Midbrain (tissue), 1 donor: ENCODE measurements at places on chromosomes 3 and 15.

GRCh38 chr15:51203797-51204196, 109.1 kb upstream of the TNFAIP8L3 start:
- no peak for DNase-seq

- peak; percentile 58 for DNase-seq
These were observed 5.5 kb upstream of the GP5 start for GRCh38 chr3:194404365-194405140.

GRCh38 chr3:17423786-17424536, 318.5 kb downstream of the TBC1D5 start:
- no peak for DNase-seq

GRCh38 chr3:172701751-172702150, 9.1 kb downstream of the NCEH1 start:
- no peak for DNase-seq

GRCh38 chr3:48013288-48013980, 2.8 kb downstream of the MAP4 start:
- DNase-seq, result peak; percentile 35

GRCh38 chr3:96996009-96996408, 181.6 kb downstream of the EPHA6 start:
- no peak for DNase-seq

DNA sequence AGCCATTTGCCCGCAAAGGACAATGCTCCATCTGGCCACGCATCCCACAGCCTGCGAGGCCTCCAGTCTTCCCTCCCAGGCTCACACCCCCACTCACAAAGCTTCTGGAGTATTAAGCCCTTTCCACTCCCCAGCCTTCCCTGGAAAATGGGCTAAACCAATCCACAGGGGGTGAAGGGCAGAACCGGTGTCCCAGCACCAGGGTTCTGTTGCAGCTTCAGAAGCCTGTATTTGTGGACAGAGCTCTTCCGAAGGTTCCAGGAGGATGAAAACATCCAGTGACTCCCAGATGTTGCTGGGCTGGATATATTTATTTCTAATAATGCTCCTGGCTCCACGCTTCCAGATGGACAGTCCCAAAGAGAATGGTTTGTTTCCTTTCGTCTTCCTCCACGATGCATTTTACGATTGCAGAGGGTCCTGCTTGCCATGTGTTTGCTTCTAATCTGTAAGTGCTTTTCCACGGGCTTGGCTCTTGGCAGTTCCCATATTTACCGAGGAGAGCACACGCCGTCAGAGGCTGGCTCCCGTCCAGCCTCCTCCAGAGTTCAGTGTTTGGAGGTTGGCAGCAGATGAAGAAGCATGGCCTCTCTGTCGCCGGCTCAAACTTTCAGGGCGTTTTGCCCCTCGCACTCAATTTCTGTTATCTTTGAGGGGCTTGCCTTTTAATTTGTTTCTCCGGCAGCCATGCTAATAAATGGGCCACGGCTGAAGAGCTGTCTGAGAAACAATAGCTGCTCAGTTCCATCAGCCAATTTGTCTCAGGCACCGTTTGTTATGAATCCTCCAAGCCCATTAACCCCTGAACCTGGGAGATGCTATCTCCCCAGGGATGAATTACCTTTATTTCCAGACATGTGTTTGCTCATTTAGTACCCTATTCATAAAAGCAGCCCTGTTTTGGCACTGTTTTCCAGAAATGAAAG, 367.9 kb upstream of the PROK2 start:
- peak; percentile 83 for DNase-seq

GRCh38 chr15:35673093-35673684, 127.2 kb upstream of the DPH6 start:
- DNase-seq, result no peak

- no peak for DNase-seq
These were observed 407.6 kb downstream of the ZIC1 start for GRCh38 chr3:147816752-147817151.

- no peak for DNase-seq
These were observed 24.1 kb downstream of the ALS2CL start for GRCh38 chr3:46669191-46669999.

DNA sequence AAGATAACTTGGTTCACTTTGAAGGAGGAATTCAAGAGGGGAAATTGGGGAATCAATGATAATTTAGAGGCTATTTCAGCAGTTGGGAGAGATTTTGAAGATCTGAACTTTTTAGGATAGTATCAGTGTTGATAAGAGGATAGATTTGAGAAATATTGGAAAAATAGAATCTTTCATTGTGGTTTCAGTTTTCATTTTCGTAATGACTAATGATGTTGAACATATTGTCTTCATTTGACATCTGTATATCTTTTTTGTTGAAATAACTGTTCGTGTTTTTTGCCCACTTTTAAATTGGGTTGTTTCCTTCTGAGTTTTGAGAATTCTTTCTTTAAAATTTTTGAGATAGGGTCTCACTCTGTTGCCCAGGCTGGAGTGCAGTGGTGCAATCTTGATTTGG, 21.1 kb downstream of the ECT2 start:
- DNase-seq, result no peak

DNA sequence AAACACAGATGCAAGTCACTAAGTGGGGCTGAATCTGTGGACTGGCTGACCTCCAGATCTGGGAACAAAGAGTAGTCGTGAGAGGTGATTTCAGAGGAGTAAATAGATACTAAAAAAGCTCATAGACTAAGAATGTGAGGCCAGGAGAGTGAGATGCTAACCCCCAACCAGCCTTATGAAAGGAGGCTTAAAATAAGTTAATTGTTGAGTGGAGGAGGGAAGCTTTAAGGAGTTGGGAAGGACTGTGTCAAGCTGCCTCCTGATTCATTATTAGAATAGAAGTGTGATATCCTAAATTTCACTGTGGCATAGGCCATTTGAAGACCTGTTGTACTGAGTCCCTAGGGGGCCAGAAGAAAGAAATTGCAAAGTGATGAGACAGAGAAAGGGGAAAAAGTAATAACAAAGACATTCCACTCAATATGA, 107.6 kb downstream of the RBPMS2 start:
- no peak for DNase-seq

GRCh38 chr3:106256249-106256957, 387.6 kb upstream of the CBLB start:
- no peak for DNase-seq

DNA sequence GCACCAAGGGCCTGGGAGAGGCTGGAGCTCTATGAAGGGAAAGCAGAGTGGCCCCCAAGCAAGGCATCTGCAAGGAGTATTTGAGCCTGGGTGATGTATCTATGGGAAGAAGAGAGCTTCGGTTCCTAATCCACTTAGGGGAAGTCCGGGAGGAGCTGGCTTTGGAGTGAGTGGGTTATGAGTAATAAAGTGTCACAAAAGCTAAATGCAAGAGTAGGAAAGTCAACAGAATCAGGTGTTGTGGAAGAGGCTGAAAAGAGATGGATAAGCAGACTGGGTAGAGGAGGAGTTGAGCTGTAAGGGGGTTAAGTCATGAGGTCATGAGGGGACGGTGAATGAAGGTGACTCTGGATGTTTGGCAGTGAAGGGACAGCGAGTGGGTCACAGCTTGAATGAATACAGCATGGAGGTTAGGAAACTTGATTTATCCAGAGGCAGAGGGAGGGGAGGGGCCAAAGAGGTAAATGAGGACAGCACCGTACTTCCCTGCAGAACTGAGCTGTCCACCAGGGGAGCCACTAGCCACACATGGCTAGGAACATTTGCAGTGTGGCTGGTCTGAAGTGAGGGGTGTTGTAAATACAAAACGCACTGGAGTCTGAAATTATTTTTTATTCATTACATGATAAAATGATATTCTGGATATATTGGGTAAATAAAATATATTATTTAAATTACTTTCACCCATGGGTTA, 83.3 kb downstream of the ADCY5 start:
- DNase-seq, result no peak

GRCh38 chr15:48433226-48433886, 102.1 kb downstream of the DUT start:
- no peak for DNase-seq

- no peak for DNase-seq
These were observed 145.2 kb downstream of the VGLL3 start for GRCh38 chr3:86845726-86846125.

DNA sequence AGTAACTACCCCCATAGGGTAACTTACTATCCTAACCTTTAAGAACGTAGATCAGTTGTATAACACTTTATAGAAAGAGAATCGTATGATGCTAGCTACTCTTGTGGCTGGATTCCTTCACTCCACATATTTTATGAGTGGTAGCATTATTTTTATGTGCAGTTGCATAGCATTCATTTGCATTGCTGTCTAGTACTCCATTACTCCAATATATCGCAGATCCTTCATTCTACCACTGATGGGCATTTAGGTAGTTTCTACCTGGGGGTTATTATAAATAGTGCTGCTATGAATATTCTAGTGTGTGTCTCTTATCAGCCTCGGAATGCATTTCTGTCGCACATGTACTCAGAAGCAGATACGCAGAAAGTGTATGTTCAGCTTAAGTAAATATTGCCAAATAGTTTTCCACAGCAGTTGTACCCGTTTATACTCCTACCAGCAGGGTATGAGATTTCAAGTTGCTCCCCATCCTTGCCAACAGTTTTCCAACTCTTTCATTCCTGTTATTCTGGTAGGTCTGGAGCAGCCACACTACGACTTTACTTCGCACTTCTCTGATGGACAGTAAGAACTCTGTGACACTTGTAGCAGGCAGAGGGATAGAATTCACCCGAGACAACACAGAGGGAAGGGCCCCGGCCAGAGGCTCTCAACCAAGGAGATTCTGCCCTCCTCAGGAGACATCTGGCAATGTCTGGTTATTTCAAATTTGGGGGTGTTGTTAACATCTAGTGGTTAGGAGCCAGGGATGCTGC, 9.8 kb upstream of the VGLL4 start:
- no peak for DNase-seq

GRCh38 chr3:36894914-36895313, 49.9 kb downstream of the TRANK1 start:
- no peak for DNase-seq

DNA sequence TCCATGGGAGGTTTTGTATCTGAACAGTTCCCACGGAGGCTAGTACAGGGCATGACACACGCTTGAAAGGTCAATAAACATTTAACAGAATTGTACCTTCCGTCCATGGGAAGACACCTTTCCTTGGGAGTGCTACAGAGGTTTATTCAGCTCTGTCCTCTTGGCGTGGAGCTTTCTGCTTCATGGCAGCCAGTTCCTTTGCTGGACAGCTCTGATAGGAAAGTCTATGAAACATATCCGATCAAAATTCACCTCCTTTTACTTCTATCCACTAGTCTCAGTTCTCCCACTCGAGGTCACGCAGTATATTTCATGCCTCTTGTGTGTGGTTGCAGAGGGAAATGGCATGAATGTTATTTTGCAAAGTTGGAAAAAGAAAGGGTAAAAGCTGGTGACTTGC, 91.2 kb downstream of the PEX5L start:
- no peak for DNase-seq

GRCh38 chr3:68287101-68287500, 632.7 kb upstream of the SUCLG2 start:
- DNase-seq, result no peak

GRCh38 chr3:69379661-69380060, 6.2 kb downstream of the FRMD4B start:
- DNase-seq, result no peak

GRCh38 chr3:179482857-179483256, 31.6 kb upstream of the GNB4 start:
- no peak for DNase-seq

DNA sequence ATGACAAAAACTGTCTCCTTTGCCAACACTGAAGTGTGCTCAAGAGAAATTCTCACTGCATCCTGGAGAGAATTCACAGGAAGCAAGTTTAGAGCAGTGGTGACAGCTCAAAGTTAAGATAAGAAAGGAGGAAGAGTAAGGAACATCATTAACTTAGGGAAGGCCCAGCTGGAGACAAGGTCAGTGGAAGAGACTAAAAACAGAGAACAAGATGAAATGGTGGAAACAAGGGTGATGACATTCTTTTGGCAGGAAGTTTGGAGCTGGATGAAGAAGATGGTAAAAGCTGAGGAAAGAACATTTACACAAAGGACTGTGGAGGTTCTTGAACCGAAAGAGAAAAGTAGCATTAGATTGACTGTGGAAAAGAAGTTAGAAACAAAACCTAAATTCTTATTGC, 6.7 kb upstream of the SUCLG2 start:
- no peak for DNase-seq

DNA sequence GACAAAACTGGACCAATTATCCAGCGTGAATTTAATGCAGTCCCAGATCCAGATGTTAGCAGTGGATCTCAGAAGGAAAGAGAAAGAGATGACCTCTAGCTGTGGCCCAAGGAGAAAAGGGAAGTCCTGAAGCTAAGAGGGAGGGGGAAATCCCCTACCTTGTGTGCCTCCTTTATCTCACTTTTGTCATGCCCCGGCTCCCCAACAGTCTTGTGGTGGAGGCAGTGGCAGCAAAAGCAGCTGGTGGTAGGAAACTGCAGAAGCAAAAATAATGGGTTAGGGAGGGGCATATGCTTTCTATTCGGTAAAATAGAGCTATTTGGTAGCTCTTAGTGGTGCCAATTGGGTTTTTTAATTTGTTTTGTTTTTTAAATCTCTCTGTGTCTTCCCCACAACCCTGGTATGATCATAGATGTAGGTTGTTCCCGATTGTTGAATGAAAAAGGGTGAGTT, 56.5 kb downstream of the MCTP2 start:
- no peak for DNase-seq

DNA sequence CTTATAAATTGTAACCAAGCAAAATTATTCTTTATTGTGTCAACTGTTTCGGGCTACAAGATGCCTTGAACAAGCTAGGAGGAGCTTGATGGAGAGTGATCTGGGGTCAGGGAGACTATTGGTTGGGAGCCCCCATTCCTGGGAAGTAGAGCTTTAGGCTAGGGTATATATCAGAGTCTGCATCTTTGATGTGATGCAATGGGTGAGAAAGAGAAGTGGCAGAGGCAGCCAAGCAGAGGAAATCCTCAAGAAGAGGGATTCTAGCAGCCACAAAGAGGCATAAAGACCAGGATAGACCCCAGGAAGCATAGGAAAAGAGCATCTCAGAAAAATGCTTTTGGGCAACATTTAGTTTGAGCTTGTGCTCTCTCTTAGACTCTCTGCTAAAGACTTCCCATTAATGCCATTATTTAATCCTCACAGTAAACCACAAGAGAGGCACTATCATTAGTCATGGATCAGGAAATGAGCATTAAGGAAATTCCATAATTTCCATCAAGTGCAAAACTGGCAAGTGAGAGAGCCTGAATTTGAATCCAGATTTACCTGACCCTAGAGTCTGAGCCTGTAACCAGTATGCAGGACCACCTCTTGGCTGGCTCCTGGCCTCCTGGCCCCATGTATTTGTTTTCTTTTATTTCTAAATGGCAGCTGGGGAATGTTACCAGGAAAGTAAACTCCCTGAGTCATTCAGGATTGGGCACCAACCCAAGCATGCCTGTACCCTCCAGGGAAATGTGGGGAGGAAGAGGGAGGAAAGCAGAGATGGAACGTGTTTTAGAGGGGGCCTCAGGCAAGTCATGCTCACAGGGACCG, 118.7 kb downstream of the RPL22L1 start:
- no peak for DNase-seq
